Stimulated activated CD4-positive, alpha-beta T cell treated with anti-CD3 and anti-CD28 coated beads, Interleukin-2, amount 100 ng/mL, for 24 hours (primary cell): ENCODE measurements at places on chromosomes 7 and 10.

DNA sequence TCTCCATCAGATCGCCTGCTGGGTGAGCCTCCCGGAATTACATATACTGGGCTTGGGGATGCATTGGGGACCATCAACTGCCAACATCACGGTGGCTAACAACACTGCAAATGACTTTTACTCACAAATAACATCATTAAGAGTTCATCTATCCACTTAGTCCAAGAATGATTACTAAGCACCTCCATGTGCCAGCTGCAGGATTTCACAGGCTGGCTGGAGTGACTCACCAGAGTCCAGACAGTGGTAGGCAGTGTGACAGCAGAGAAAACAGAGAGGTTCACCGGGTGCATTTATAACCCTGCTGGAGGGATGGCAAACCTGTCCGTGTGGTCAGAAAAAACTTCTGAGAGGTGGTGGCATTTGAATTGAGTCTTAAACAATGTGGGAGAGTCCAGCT lies 3.2 kb upstream of the IGFBP3 start:
- DNase-seq = no peak

DNA sequence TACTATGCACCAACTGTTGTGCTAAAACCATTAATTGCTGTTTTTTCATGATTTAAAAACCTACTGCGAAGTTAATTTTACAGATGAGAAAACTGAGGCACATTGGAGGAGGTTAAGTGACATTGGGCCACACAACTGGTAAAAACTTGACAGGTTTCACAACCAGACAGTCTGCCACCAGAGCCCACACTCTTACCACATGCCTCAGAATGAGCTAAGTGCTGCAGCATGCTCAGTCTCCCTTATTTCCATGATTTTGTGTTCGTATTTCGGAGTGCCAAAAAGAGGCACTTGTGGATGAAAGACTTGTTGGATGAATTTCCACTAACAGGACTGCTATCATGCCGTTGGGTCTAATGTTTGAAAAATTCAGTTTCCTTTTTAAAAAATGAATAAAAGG lies 77.4 kb downstream of the PCLO start:
- no peak for DNase-seq

- no peak for DNase-seq
Measured at GRCh38 chr10:75076348-75076747, 35.1 kb upstream of the SAMD8 start.

DNA sequence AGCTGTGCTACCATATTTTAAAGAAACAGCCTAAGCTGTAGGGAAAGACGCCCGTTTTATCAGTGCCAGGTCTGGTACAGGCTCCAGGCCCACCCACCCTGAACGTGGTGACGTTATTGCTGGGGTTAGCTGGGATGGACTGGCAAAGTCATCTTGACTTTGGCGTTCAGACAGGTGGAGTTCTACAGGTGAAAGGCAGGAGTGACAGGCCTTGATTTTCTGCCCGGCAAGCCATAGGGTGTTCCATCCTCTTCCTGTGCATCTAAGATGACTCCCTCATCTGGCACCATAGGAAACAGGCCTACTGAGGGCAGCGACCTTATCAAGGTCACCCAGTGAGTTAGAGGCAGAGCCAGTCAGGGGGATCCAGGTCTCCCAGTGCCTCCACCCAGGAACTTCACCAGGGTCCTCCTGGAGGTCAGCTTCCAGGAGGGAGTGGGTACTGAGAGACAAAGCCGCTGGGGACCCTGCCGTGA lies 41.6 kb downstream of the HK1 start:
- DNase-seq = no peak

DNA sequence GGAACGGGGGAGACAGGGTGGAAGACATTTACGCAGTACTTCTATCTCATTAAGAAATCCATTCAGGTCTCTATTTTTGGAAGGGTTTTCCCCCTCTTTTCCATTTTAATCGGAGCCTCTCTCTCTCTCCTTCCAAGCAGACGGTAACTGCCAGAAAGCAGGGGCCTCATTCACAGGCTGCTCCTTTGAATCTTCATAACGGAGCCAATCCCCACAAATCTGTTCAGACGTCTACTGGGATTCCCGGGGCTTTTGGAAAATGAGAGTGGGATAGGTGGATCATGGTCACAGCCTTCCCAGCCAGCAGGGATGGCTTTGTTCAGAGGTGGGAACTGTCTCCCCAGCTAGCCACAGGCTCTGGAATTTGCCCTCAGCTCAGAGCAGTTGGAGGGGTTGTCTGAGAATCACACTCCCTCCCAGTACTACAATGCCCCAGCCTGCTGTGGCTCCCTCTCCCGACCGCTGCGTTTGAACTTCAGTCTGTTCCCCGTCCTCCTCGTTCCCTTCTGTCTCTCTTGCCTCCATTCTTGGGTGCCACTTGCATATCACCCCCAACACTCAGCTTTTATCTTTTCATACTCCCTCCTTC lies 413.6 kb downstream of the PLXNA4 start:
- DNase-seq = no peak

- DNase-seq = no peak
Measured at GRCh38 chr10:89308266-89308665, 6.4 kb downstream of the IFIT2 start.

DNA sequence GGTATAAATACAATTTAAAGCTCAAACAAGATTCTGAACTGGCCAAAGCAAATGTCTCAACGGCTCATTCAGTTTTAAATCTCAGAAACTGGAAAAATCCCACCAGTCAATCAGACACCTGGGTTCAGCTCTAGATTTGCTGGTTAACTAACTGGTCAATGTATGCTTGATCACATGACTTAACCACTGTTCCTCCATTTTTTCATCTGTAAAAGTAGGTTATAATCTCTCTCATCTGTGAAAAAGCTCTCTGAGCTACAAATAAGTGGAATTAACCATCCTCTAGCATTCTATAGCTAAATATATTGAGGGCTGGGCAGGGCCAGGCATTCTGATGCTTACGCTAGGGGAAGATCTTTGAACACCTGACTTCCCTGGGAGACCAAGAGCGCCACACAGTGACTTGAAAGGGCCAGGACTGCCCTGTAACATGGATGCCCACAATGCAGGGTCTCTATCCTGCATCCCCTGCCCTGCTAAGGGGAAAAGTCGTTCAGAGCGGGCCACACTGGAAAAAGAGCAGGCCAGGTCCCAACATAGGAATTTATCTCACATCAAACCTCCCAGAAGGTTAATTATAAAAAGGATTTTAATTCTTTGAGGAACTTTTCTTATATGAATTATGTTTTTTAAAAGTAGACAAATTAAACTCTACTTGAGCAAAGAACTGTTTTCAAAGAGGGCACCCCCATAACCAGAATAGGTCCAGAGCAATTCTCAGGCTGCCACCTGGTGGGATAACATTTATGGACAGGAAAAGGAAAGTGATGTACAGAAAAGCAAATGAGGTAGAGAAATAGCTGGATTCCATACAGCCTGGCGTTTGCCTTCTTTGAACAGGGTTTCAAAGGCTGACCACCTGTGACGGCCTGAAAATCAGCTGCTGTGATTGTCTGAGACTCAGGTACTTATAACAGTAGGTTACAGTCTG lies 1.8 kb downstream of the RP9 start:
- no peak for DNase-seq

DNA sequence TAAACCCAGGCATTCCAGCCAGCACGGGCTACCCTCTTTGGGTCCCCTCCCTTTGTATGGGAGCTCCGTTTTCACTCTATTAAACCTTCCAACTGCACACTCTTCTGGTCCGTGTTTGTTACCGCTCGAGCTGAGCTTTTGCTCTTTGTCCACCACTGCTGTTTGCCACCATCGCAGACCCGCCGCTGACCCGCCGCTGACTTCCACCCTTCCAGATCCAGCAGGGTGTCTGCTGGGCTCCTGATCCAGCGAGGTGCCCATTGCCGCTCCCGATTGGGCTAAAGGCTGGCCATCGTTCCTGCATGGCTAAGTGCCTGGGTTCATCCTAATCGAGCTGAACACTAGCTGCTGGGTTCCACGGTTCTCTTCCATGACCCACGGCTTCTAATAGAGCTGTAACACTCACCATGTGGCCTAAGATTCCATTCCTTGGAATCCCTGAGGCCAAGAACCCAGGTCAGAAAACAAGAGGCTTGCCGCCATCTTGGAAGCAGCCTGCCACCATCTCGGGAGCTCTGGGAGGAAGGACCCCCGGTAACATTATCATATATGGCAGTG lies 14.5 kb downstream of the ZNF277 start:
- no peak for DNase-seq

DNA sequence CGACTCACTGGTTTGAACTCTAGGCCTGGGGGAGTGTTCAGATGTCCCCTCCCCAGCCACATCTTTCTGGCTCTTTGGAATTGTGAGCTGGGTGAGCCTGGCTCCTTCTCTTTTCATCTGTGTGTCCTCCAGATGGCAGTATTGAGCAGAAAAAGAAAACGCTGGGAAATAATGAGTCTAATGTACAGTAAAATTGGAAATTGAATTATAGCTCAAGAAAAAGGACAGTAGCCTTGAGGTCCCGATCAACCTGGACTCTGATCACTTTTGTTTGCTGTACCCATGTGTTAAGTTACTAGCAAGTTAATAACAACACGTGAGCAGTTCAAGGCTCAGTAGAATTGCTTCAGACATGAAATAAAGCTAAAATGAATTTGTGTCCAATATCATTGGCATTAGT lies 77.9 kb downstream of the SNX10 start:
- DNase-seq = peak; percentile 43

GRCh38 chr7:71272509-71273490 lies 140.9 kb downstream of the GALNT17 start:
- no peak for DNase-seq
